ENCODE measurements at places on chromosomes 12 and 14.
A peak's percentile ranks its signal among the peaks of the same experiment; 100 is the strongest.

DNA sequence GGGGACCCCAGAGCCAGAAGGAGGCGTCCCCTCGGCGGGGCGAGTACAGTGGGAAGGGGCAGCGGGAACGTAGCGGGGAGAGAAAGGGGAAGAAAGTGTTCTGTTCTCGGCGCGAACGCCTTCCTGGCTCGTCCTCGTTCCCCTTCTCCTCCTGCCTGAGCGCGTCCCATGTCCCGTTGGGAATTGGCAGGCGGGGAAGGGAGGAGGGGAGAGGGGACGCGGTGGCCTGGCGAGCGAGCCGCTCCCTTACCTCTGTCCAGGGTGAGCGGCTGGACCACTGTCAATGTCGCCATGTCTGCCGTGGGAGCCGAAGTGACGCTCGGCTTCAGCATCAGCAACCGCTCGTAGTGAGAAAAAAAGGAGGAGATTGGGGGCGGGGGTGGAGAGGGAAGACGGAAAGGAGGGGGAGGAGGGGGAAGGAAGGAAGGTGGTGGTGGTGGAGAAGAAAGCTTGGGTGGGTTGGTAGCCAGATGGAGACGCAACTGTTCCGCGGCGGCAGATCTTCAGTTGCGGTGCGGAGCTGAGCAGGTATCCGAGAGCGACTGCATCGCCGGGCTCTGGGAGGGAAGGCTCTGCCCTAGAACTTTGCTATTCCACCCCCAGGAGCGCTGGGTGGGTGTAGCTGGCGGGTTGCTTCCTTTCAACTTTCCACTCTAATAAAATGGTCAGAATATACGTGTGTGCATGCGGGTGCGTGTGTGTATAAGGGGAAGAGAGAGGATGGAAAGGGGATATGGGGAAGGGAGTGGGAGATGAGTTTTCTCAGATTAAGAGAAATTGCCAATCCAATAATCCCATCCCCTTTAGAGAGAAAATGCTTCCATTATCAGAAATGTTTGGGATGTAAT is at the start of gene LIN7A:
Gene LIN7A (minus strand): TSS at position 544 of the 848 bp plus-strand sequence. CDS start 212 bp downstream, at position 332.
- no peaks in the 10 kb centered on the region for H3K4me1 ChIP-seq
- H3K4me3 ChIP-seq, result no peak within 1 kb of the TSS
- no peak for DNase-seq
- H3K27me3 ChIP-seq, result no peaks in the 10 kb centered on the region

DNA sequence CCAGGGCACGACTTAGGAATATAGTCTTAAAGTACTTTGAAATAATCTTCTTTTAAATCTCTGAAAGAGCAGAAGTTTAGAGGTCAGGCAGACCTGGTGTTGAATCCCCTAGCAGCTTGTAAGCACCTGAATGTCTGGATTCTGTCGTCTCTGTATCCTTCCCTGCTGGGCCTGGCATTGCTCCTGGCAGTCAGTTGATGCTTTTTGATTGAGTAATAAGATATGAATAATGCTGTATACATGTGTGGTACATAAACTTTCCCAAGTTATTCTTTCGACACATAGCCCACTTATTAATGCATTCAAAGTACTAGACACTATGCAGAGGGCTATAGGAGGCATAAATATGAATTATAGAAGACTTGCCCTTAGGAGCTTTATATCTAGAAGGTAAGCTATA is 31.4 kb downstream of the EVL start:
- no peak for DNase-seq
- peaks cover 100% of the 10 kb centered on the region for H3K4me1 ChIP-seq
- H3K27ac ChIP-seq, result peak overlapping the region; percentile 28
- H3K27me3 ChIP-seq, result no peaks in the 10 kb centered on the region
- no peak overlapping the region for H3K4me3 ChIP-seq

- H3K27ac ChIP-seq, result no peak overlapping the region
- H3K4me1 ChIP-seq, result no peaks in the 10 kb centered on the region
- no peaks in the 10 kb centered on the region for H3K27me3 ChIP-seq
- H3K36me3 ChIP-seq, result no peaks in the 10 kb centered on the region
- H3K4me3 ChIP-seq, result no peak overlapping the region
- DNase-seq, result no peak
Measured at GRCh38 chr12:89969093-89969492, 260.5 kb upstream of the ATP2B1 start.

DNA sequence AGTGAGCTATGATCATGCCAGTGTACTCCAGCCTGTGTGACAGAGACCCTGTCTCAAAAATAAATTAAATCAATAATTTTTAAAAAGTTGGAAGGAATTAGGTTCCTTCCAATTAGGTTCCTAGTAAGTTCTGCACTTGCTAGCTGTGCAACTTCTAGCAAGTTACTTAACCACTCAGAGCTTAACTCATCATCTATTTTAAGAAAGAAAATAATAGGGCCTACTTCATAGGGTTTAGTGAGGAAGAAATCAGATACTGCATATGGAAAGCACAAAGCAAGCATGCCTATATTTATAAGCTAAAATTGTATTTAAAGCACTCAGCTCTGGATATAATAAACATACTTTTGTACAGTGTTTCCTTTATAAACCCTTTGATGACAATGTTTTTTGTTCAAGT is 10.7 kb downstream of the FOXN3 start:
- H3K27me3 ChIP-seq, result no peaks in the 10 kb centered on the region
- DNase-seq, result no peak
- no peak overlapping the region for H3K4me3 ChIP-seq
- peaks cover 45% of the 10 kb centered on the region for H3K4me1 ChIP-seq
- H3K36me3 ChIP-seq, result no peaks in the 10 kb centered on the region

DNA sequence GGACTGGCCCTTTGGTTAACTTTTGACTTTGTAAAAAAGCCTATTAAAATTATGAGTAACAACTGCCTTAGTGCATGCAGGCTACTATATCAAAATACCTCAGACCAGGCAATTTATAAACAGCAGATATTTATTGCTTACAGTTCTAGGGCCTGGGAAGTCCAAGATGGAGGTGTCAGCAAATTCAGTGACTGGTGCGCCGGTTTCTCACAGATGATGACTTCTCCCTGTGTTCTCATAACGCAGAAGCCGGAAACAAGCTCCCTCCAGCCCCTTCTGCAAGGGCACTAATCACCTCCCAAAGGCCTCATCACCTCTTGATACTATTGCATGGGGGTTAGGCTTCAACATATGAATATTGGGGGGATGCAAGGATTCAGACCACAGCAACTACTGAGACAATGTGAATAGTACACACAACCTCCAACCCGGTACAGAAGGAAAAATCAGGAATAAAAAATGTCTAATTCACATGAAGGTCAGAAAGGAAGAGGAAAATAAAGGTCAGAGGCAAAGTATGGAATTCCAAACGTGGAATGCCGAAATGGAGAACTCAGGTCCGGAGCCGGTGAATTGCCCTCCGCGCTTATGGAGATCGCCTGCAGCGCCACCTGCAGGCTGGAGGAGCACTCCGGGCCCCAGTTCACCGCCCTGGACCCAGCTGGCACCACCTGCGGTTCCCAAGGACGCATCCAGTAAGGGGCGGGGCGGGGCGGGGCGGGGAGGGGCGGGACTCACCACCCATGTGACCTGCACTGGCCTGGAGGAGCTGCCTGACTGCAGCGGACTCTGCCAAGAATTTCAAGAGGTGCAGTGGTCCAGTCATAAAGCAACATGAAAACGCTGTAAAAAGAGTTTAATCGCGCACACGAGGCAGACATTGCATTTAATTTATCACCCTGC is 203.4 kb downstream of the KIF26A start:
- H3K4me3 ChIP-seq, result no peak overlapping the region
- no peak for DNase-seq
- no peaks in the 10 kb centered on the region for H3K4me1 ChIP-seq
- no peaks in the 10 kb centered on the region for H3K27me3 ChIP-seq
- H3K27ac ChIP-seq, result no peak overlapping the region

GRCh38 chr12:5441497-5442236 is 9.8 kb downstream of the NTF3 start:
- no peaks in the 10 kb centered on the region for H3K27me3 ChIP-seq
- DNase-seq, result no peak
- no peak overlapping the region for H3K4me3 ChIP-seq
- H3K4me1 ChIP-seq, result no peaks in the 10 kb centered on the region
- H3K36me3 ChIP-seq, result no peaks in the 10 kb centered on the region
- no peak overlapping the region for H3K27ac ChIP-seq

- no peak for DNase-seq
- H3K27me3 ChIP-seq, result no peaks in the 10 kb centered on the region
Measured at GRCh38 chr12:80936642-80937390, 918 bp downstream of the LIN7A start.

- H3K36me3 ChIP-seq, result no peaks in the 10 kb centered on the region
- peaks cover 17% of the 10 kb centered on the region for H3K4me1 ChIP-seq
- peaks cover 13% of the 10 kb centered on the region for H3K27me3 ChIP-seq
Measured at GRCh38 chr14:104979758-104980610, 1.8 kb upstream of the AHNAK2 start.

GRCh38 chr14:25350802-25351201 is 300.9 kb upstream of the STXBP6 start:
- H3K27ac ChIP-seq, result no peak overlapping the region
- no peak for DNase-seq
- no peaks in the 10 kb centered on the region for H3K4me1 ChIP-seq
- no peak overlapping the region for H3K4me3 ChIP-seq
- no peaks in the 10 kb centered on the region for H3K36me3 ChIP-seq
- H3K27me3 ChIP-seq, result no peaks in the 10 kb centered on the region

GRCh38 chr14:46582826-46583225 is 68.8 kb downstream of the RPL10L start:
- no peaks in the 10 kb centered on the region for H3K27me3 ChIP-seq
- no peaks in the 10 kb centered on the region for H3K4me1 ChIP-seq
- no peak for DNase-seq
- H3K27ac ChIP-seq, result no peak overlapping the region
- H3K4me3 ChIP-seq, result no peak overlapping the region

GRCh38 chr12:120846721-120847120 is 57.4 kb downstream of the SPPL3 start:
- H3K4me1 ChIP-seq, result peaks cover 20% of the 10 kb centered on the region
- H3K4me3 ChIP-seq, result no peak overlapping the region
- H3K36me3 ChIP-seq, result no peaks in the 10 kb centered on the region
- no peaks in the 10 kb centered on the region for H3K27me3 ChIP-seq

- H3K27ac ChIP-seq, result no peak overlapping the region
- no peak for DNase-seq
- H3K36me3 ChIP-seq, result no peaks in the 10 kb centered on the region
- no peak overlapping the region for H3K4me3 ChIP-seq
Measured at GRCh38 chr12:103050273-103050672, 92.8 kb downstream of the ASCL1 start.

GRCh38 chr12:82124711-82125380 is 233.3 kb downstream of the CCDC59 start:
- no peak overlapping the region for H3K27ac ChIP-seq
- no peak for DNase-seq
- no peaks in the 10 kb centered on the region for H3K36me3 ChIP-seq
- H3K27me3 ChIP-seq, result no peaks in the 10 kb centered on the region
- H3K4me1 ChIP-seq, result no peaks in the 10 kb centered on the region

DNA sequence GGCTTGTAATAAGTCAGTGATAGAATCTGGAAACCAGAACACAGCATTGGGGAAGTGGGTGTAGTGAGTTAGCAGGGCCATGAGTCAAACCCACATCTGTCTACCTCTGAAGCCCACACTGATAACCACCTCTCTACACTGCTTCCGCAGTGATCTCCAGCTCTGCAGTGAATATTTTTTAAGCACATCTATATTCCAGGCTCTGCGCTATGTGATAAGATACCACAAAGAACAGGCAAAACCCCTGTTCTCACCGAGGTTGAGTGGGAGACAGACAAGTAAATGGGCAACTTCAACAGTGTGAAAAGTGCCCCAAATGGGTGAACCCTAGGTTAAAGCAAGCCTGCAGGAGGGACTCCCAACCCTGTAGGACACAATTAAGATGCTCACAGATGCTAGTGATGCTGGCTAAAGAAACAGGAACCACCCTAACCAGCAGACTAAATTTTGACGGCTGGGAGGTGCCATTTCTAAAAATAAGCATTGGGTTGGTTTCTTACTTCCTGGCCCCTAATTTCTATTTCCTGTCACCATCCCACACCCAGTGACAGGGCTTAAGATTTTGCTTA is 375.0 kb downstream of the DPF3 start:
- H3K36me3 ChIP-seq, result no peaks in the 10 kb centered on the region
- H3K4me1 ChIP-seq, result peaks cover 38% of the 10 kb centered on the region
- peak; percentile 64 for DNase-seq
- H3K27me3 ChIP-seq, result no peaks in the 10 kb centered on the region

DNA sequence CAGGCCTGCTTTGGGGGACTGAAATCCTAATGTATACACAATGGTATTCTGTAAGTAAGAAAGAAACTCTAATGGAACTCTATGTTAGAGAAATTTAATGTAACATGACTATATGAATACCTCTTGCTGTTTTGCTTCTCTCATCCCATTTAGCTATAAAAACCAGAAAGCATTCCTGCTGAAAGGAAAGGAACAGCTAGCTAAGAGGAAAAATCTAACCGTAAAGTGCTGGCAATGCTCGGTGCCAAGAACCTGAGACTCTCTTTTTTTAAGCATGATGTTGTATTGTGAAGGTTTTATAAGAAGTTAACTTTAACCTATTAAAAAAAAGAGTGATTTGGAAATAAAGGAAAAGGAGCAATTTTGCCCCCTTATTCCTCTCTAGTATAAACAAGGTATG is 75.6 kb upstream of the DACT1 start:
- H3K27ac ChIP-seq, result no peak overlapping the region
- H3K4me1 ChIP-seq, result no peaks in the 10 kb centered on the region
- H3K36me3 ChIP-seq, result no peaks in the 10 kb centered on the region
- DNase-seq, result no peak
- H3K27me3 ChIP-seq, result no peaks in the 10 kb centered on the region
- no peak overlapping the region for H3K4me3 ChIP-seq

DNA sequence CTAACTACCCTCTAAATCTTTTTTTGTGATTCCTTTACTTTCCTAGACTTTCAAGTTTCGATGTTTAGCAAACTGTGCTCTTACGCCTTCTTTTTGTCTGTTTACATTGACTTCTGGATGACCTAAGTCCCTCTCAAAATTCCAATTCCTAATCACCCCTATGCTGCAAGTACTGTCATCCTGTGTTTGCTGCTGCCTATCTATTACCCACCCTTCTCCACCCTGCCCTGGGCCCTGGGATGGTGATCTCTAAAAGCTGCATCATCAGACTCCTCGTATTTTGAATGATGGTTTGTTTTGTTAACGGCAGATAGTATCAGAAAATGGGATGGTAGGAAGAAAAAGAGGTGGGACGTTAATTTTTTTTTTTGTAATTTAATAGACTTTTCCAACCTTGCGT is 272.1 kb downstream of the DIO2 start:
- no peaks in the 10 kb centered on the region for H3K27me3 ChIP-seq
- H3K36me3 ChIP-seq, result no peaks in the 10 kb centered on the region
- H3K4me3 ChIP-seq, result no peak overlapping the region
- H3K27ac ChIP-seq, result no peak overlapping the region
- DNase-seq, result no peak

DNA sequence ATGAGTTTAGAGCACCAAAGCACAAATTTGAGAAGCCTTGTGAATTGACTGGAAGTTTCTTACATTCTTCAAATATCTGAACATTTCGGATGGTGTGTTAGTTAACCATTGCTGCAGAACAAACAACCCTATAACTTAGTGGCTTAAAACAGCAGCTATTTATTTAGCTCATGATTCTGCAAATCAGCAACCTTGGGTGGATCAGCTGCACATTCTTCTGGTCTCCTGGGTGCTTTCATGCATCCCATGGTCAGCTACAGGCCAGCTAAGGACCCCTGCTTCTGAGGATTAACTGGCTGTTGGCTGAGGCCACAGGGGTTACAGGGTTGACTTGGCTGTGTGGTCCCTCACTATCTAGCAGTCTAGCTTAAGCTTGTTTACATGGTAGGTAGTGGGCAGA is 114.0 kb upstream of the HIF1A start:
- H3K4me1 ChIP-seq, result peaks cover 6% of the 10 kb centered on the region
- no peak overlapping the region for H3K27ac ChIP-seq
- no peak for DNase-seq
- H3K4me3 ChIP-seq, result no peak overlapping the region
- no peaks in the 10 kb centered on the region for H3K27me3 ChIP-seq
